Fibroblast of skin of scalp (primary cell): ENCODE measurements at places on chromosomes 13 and 19.

GRCh38 chr19:35549174-35549788 lies 3.9 kb downstream of the TMEM147 start:
- peak; percentile 69 for DNase-seq

GRCh38 chr13:39692660-39693438 lies 37.4 kb downstream of the COG6 start:
- no peak for DNase-seq

DNA sequence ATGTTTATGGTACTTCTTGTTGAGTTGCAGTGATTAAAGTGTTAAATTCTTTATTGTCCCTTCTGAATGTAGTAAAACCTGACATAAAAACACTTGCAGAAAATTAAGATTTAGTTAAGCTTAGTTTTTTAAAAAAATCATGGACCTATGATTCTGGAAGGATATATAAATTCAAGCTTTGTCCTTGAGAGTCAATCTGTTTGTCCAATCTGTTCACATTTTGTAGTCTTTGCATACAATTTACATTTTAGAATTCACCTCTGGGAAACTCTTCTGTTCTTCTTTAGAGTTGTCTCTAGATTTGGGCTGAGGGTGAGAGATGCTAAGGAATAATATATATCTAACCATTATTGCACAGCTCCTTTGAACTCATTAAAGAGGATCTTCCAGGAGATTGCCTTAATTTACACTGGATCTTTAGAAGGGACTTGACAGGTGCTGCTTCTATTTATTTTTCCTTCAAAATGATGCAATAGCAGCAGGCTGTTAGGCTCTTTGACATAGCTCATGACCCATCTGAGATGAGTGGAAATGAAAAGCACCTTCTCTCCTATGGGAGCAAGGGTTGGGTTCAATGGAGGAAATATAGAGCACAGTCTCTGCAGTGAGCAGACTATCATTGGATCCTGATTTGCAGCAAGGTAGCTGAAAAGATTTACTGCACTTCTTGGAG lies 433.9 kb downstream of the GPC6 start:
- DNase-seq = no peak

GRCh38 chr19:16100524-16100923 lies 11.2 kb upstream of the RAB8A start:
- DNase-seq = no peak

DNA sequence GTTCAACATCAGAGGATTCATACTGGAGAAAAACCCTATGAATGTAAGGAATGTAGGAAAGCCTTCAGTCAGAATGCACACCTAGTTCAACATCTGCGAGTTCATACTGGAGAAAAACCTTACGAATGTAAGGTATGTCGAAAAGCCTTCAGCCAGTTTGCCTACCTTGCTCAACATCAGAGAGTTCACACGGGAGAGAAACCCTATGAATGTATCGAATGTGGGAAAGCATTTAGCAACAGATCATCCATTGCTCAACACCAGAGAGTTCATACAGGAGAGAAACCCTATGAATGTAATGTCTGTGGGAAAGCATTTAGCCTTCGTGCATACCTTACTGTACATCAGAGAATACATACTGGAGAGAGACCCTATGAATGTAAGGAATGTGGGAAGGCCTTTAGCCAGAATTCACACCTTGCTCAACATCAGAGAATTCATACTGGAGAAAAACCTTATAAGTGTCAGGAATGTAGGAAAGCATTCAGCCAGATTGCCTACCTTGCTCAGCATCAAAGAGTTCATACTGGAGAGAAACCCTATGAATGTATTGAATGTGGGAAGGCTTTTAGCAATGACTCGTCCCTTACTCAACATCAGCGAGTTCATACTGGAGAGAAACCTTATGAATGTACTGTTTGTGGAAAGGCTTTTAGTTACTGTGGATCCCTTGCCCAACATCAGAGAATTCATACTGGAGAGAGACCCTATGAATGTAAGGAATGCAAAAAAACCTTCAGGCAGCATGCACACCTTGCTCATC lies 15.4 kb downstream of the ZNF570 start:
- DNase-seq = no peak

DNA sequence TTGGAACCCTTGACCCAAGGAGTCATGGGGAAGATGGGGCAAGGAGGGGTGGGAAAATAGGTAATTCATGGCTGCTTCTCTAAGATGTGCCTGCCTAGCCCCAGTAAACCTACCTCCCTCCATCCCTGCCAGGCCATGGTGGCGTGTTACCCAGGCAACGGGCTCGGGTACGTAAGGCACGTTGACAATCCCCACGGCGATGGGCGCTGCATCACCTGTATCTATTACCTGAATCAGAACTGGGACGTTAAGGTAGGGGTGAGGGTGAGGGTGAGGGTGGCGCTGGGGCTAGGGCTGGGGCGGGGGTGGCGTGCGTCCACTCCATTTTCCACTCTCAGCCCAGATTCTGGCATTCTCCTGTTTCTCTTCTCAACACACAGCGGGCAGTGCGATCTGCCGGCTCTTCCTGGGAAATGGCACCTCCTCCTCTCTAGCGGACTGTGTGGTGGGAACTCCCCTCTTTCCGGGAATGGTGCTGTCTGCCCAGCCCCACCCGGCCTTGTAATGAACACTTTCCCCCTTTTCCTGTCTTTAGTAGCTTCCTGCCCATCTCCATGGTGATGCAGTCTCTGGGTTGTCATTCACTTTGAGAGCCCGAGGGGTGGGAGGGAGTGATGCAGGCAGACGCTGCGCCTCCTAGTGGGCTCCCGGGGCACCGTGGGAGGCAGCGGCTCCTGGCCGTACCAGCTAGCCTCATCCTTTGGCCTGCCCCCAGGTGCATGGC lies 7.6 kb downstream of the EGLN2 start:
- peak; percentile 98 for DNase-seq

DNA sequence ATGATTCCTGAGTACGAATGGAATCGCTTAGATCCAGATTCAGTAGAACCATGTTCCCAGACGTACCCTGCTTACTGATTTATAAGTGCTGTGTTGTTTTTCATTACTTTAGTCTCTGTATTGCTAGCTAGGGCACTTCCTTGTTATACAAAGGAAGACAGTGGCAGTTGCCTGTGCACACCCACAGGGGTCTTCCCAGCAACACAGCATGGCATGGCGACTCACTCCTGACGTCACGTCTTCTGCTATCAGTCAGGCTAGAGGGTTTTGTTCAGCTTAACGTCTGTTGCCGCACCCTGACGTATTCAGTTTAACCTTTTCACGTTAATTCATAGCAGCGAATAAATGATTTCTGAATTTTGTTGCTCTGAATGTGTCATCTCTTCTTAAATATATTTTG lies 295.1 kb downstream of the MYO16 start:
- DNase-seq = no peak

GRCh38 chr19:12828494-12828893 lies 5.9 kb downstream of the RTBDN start:
- no peak for DNase-seq

- DNase-seq = no peak
Measured at GRCh38 chr19:29884466-29884865, 57.6 kb upstream of the URI1 start.

DNA sequence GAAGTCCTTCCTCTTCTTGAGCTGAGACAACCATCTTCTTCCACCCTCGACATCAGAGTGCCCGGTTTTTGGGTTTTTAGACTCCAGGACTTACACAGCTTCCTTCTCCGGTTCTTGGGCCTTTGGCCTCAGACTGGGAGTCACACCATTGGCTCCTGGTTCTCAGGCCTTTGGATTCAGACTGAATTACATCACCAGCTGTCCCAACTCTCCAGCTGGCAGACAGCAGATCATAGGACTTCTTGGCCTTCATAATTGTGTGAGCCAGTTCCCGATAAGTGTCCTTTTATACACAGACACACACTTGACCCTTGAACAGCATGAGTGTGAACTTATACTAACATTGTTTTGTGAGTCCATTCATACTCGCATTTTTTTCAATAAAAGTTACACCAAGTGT lies 166.0 kb upstream of the UBL3 start:
- no peak for DNase-seq

- DNase-seq = no peak
Measured at GRCh38 chr13:50993371-50993770, 83.8 kb downstream of the RNASEH2B start.

GRCh38 chr19:2550431-2551171 lies 74.7 kb downstream of the GADD45B start:
- peak; percentile 57 for DNase-seq

DNA sequence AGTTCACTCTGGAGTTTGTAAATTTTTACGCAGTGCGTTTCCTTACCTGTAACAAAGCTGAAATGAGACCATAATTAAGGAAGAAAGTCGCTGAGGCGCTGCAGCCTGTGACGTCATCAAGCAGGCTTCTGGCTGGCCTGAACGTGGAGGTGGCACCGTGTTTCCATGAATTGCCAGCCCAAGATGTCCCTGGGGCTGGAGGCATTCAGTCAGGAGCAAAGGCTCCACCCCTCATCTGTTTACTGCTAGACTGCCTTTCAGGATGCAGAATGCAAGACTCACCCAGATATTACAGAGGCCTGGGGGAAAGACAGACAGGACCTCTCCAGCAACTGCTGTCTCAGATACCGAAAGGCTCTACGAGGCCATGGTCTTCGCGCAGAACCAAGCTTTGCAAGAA lies 424.6 kb downstream of the TSHZ3 start:
- DNase-seq = no peak

DNA sequence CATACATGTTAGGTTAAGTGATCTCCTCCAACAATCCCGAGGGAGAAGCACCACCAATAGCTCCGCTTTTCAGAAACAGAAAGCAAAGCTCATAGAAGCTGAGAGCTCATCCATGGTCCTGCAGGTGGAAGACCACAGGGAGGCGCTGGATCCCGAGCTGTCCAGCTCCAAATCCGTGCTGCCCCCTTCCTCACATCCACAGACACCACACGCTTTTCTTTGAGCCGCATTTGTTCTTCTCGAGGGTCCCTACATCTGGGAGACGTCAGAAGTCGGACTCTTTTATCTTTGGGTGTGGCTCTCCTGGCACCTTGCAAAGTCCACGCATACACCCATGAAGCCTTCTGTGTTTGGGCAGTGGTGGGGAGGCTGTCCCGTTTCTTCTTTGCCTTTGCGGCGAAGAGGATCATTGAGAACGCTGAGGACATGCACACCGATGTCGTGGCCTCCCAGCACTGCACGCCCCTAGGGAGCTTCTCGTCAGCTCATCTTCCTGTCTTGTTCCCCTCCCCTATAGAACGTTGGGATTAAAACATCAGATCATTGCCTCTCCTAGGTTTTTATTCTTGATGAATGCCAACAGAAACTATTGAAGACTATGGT lies 184.8 kb downstream of the TEX29 start:
- DNase-seq = no peak

- no peak for DNase-seq
Measured at GRCh38 chr13:76164290-76164689, 528.2 kb downstream of the LMO7 start.

GRCh38 chr13:22128441-22129408 lies 457.9 kb downstream of the FGF9 start:
- DNase-seq = no peak

- no peak for DNase-seq
Measured at GRCh38 chr19:31804668-31805067, 455.4 kb upstream of the TSHZ3 start.

DNA sequence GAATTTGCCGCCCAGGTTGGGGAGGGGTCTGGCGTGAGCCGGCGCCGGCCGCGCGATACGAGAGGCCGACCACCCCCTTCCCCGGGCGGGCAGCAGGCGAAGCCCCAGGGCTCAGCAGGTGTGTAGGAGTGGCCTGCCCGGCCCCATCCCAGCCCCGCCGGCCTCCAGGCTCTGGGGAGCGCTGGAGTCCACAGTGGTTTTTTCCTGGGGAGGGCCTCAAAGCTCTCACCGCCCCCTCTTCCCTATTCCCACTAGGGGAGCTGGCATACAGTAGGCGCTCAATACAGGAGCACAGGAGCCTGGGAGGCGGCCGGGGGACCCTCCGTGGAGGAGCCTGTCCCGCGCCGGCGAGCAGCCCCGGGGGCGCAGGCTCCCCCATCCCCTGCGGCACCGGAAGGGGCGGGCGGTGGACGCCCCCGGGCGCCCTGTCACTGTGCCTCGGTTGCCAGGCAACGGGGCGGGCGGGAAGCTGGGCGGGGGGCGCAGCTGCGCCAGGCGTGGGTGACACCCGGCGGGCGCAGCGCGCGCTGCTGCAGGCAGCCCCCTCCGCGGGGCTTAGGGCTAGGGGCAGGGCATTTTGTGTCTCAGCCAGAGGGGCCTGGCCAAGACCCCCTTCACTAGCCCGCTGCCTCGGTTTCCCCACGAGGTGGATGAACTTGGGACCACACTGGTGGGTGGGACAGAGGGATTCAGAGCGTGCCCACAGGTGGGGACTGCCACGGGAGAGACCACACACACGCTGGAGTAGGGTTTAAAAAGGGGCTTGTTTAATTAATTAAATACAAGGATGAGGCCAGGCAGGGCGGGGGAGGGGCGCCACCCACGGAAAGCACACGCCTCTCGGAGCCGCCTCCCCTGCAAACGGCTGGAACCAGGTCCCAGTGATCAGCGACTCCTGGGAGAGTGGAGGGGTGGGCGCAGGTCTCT lies 3.6 kb upstream of the REXO1 start:
- no peak for DNase-seq

- DNase-seq = peak; percentile 75
Measured at GRCh38 chr19:6126335-6126974, 9.0 kb upstream of the ACSBG2 start.

DNA sequence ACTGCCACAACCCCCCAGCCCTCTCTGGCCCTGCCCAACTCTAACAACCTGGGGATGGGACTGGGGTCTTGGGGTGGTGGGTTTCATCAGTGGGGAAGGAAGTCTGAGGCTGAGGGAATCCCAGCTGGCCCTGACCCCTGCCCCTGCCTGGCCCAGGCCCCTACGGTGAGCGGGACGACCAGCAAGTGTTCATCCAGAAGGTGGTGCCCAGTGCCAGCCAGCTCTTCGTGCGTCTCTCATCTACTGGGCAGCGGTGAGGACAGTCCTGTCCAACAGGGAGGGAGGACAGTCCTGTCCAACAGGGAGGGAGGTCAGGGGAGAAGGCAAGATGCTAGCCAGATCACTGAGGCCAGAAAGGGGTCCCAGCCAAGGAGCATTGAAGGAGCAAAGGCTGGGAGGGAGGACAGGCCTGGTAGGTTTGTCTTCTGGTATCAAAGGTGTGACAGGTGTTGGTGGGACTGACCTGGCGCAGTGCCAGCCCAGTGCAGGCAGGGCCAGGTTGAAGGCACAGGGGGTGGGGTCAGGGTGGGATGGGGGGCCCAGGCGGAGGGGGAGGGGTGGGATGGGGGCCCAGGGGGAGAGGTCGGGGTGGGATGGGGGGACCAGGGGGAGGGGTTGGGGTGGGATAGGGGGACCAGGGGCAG lies 12.1 kb upstream of the LTBP4 start:
- DNase-seq = no peak

GRCh38 chr13:104483631-104484030 lies 1417.4 kb upstream of the SLC10A2 start:
- DNase-seq = no peak

DNA sequence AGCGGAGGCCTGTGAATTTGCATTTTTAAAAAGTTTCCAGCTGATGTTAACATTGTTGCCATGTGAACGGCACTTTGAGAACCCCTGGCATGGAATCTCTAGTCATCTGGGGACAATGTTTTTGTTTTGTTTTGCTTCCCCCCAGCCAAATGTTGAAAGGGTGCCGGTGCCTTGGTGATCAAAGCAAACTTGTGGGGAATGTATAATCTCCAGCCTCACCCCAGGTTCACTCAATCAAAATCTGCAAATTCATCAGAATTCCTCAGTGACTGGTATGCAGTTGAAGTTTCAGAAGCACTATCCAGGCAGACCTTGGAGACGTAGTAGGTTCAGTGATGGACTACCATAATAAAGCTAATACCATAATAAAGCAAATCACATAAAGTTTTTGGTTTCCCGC lies 428.7 kb downstream of the MYO16 start:
- DNase-seq = no peak

GRCh38 chr13:53189162-53189561 lies 160.5 kb downstream of the OLFM4 start:
- peak; percentile 5 for DNase-seq
